ENCODE measurements at places on chromosomes 2 and 18.

- no peak for DNase-seq
Observed at GRCh38 chr2:2567776-2568175, 236.7 kb upstream of the MYT1L start.

GRCh38 chr2:48927355-48927754 is 171.8 kb upstream of the LHCGR start:
- no peak for DNase-seq

GRCh38 chr2:46663614-46664013 is 184.2 kb downstream of the TMEM247 start:
- no peak for DNase-seq

GRCh38 chr18:61149786-61150185 is 183.4 kb upstream of the CDH20 start:
- no peak for DNase-seq
